AML-193 (cell line): ENCODE measurements at places on chromosomes 1 and 21.
A peak's percentile ranks its signal among the peaks of the same experiment; 100 is the strongest.

DNA sequence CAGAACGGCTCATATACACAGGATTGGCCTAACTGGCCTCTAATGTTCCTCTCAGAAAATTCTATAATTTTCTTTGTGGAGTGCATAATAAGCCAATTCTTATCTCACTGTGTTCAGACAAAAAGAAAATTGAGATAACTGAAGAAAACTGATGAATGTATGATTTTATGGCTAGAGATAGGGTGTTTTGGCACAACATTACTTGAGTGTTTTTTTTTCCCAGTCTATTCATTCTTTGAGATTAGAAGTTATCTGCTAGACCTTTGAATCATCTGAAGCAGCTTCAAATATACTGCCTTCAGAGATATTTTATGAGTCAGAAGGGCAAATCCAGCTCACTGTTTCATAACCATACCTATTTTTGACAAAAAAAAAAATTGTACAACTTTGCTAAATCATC is 85.6 kb downstream of the VAV3 start:
- DNase-seq: no peak

DNA sequence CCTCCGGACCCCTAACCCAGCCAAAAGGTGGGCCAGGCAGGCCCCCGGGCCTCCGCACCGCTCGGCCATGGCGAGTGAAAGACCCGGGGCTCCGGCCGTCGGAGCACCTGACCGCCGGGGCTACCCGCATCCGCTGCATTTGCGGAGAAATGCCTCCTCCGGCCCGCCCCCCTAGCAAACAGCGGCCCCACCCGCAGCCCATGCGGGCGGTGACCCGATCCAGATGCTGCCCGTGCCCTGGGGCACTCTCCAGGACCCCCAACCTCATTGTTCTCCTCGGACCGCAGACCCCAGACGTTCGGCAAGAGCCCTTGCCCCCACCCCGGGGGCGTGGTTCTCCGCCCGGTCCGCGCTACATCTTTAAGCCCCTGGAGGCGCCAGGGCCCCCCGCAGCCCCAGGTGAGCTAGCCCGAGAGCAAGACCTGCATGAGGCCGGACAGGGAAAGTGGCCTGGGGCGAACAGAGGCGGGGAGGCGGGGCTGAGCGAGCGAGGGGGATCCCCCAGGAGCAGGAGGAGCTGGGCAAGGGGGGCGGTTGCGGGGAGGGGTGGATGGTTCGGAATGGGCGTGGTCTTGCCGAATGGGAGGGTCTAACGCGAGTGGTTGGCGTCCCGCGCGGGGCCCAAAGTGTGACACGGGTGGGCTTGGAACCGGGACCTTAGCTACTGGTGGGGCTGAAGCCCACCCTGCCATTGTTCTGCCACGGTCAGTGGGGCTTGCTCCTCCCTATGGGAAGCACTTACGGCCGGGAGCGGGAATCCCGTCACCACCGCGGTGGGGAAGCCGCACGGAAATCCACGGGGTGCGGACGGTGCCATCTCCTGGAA is 6.3 kb upstream of the CRYBG2 start:
- DNase-seq: no peak

DNA sequence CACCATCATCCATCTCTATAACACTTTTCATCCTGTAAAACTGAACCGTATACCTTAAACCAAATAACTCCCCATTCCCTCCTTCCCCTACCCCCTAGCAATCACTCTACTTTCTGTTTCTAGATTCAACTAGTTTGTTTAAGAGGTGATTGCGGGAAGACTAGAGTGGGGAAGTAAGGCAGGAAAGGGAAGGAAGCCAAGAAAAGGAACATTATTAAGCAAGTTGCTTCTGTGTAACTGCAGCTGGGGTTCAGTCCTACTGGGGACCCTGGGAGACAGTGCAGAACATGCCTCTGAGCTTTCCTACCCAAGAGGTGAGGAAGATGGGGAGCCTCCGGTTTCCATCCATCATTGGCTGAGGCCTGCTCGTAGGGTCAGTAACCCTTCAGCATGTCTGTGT is 28.9 kb upstream of the H3-3A start:
- peak; percentile 47 for DNase-seq

DNA sequence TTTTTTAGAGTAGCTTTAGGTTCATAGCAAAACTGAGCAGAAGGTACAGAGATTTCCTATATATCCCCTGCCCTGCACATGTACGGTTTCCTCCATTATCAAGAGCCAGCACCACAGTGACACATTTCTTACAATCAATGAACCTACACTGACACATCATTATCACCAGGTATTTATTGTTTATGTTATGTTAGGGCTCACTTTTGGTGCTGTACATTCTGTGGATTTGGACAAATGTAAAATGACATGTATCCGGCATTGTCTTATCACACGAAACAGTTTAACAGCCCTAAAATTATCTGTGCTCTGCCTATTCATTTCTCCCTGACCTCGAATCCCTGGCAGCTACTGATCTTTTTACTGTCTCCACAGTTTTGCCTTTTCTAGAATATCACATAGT is 93.7 kb upstream of the DPH5 start:
- DNase-seq: no peak

GRCh38 chr1:51534447-51534846 is 15.4 kb upstream of the EPS15 start:
- no peak for DNase-seq

DNA sequence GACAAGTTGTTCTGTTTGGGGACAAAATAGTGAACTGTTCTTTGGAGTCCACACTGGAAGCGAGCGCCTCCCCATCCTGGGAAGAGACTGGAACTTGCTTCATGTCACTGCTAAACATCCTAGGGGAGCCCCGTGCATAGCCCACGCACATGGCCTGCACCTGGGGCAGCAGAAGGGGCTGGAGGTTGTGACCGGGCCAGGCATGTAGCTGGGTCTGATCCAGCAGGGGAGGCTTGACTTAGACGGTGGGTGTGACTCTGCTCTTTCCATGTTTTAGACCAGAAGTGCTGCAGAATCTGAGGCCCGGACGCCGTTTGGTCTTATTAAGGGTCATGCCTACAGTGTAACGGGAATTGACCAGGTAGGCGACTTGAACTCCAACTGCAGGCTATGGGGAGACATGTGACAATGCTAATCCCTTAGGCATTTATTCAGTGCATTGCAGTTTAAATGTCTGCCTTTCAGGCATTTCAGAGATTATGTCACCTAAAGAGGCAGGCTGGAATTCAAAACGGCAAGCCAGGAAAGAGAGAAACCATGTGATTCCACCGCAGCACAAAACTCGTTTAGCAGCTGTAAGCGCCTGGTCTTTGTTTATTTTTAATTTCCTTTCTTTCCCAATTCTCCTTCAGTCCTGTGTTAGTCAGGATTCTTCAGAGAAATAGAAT is 21.8 kb downstream of the CAPN9 start:
- DNase-seq: no peak

GRCh38 chr1:194289569-194290266 is 1103.3 kb upstream of the B3GALT2 start:
- DNase-seq: no peak

DNA sequence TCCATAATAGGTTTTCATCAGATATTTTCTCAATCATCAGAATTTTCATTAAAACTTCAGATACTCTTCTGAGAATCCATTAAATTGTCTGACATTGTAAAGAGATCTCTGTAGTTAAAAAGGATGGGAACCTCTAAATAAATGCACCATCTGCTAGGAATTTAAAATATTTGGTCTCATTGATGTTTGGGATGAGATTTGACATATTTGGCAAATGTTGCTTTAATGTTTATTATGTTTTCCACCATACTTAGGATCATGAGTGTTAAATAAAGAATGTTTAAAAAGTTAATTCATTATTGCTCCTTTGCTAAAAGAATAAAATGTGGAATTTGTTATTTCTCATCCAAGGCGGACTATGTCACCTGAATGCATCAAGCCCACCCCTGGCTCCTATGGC is 85.5 kb upstream of the VANGL1 start:
- no peak for DNase-seq
